ENCODE measurements at places on chromosomes 3 and 15.

DNA sequence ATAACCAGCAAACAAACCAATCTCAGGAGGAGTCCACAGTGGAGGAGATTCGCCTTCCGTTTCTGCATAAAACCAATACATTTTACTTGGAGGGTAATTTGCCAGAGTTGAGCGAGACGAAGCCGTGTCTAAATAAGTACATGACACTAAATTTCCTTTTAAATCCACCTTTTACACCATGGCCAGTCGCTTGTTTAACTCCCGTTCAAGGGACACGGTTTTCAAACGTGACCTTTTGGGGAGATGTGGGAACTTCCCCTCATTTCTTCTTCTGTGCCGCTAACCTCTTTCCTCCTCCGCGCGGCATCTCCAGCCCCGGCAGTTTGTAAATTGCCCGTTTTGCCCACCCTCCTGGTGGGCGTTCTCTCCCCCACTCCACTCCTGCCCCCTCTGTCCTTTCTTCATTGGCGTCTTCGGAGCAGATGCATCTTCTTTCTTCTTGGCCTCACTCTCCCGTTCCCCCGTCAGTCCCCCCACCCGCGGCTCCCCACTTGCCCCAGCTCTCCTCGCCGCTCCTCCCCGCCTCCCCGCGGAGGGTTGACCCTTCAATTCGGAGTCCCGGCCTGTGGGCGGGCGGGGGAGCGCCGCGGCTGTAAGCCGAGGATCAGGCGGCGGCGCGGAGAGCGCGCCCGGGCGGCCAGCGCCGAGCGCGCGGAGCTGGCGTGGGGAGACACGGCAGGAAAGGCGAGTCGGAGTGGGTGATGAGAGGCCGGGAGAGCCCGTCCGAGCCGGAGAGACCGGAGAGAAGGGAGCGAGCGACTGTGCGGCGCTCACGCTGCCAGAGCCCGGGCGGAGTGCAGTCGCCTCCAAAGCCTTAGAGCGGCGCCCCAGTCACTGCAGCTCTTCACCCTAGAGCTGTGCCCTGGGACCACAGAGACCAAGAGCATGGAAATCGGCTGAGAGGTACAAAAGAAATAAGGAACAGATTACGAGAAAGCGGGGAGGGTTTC lies at the start of gene NLGN1:
Gene NLGN1, plus strand, starts transcription at position 584 of the 950 bp plus-strand sequence.
- no peaks in the 10 kb centered on the region for H3K27me3 ChIP-seq
- H3K4me1 ChIP-seq = peaks cover 35% of the 10 kb centered on the region
- H3K4me3 ChIP-seq = peak within 1 kb of the TSS; percentile 42
- peak; percentile 59 for DNase-seq

DNA sequence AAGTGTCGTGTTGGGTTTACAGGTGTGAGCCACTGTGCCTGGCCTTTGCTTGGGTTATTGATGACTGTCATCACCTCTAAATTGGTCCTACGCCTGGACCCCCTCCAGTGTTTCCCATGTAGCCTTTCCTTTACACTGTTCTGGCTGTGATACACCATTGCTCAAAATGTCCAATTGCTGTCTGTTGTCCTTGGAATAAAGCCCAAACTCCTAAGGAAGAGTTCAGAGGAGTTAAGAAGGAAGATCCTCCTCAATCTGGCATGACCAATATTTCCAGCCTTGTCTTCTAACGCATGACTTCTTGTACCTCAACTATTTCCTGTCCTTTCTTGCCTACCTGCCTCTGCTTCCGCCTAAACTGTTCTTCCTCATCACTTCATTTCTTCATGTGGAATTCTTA lies 113.1 kb downstream of the POLR2M start:
- no peak overlapping the region for H3K4me3 ChIP-seq
- no peaks in the 10 kb centered on the region for H3K27me3 ChIP-seq
- H3K4me1 ChIP-seq = no peaks in the 10 kb centered on the region

DNA sequence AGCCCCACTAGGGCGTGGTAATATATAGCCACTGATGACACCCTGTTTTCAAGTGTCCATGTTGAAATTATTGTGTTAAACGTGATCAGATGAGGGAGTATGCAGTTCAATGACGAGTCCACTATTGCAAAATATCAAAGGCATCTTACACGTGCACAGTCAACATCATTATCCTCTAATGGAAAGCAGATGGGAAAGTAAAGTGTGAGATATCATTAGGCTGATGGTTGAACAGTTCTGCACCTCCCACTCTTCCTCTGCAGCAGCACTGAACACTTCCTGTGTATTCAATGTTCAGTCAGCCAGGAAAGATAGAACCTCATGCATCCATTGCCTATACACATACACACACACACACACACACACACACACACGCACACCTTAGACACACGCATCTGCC lies 431.8 kb upstream of the CCDC54 start:
- H3K27ac ChIP-seq = no peak overlapping the region
- H3K4me3 ChIP-seq = no peak overlapping the region
- no peaks in the 10 kb centered on the region for H3K4me1 ChIP-seq
- no peaks in the 10 kb centered on the region for H3K36me3 ChIP-seq
- no peak for DNase-seq
- H3K27me3 ChIP-seq = no peaks in the 10 kb centered on the region

GRCh38 chr15:48388016-48388851 lies 57.0 kb downstream of the DUT start:
- H3K27me3 ChIP-seq = no peaks in the 10 kb centered on the region
- DNase-seq = no peak
- H3K36me3 ChIP-seq = no peaks in the 10 kb centered on the region
- no peak overlapping the region for H3K27ac ChIP-seq

GRCh38 chr15:55628369-55628730 lies 40.2 kb upstream of the PYGO1 start:
- H3K36me3 ChIP-seq = no peaks in the 10 kb centered on the region
- DNase-seq = no peak

DNA sequence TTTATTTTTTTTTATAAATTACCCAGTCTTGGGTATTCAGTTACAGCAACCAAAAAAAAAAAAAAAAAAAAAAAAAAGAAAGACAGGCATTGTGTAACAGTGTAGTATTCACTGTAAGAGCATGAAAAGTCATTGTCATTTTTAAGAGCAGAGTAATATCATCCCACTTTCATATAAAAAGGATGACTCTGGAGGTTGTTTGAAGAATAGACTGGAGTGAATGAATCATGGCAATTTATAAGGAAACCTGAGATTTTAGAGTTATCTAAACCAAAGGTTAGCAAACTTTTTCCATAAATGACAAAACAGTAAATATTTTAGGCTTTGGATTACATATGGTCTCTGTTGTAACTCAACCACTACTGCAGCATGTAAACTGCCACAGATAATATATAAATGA lies 794.9 kb downstream of the NTRK3 start:
- H3K4me1 ChIP-seq = no peaks in the 10 kb centered on the region
- H3K4me3 ChIP-seq = no peak overlapping the region
- H3K36me3 ChIP-seq = no peaks in the 10 kb centered on the region
- H3K27me3 ChIP-seq = no peaks in the 10 kb centered on the region
- DNase-seq = no peak

GRCh38 chr15:33309602-33310276 lies 1.0 kb upstream of the RYR3 start:
- no peaks in the 10 kb centered on the region for H3K36me3 ChIP-seq
- no peak overlapping the region for H3K27ac ChIP-seq
- H3K4me1 ChIP-seq = peaks cover 10% of the 10 kb centered on the region
- no peak overlapping the region for H3K4me3 ChIP-seq
- no peak for DNase-seq
- no peaks in the 10 kb centered on the region for H3K27me3 ChIP-seq

- H3K27ac ChIP-seq = peak overlapping the region; percentile 49
- H3K4me3 ChIP-seq = no peak overlapping the region
- peak; percentile 68 for DNase-seq
Observed at GRCh38 chr3:183826448-183827250, 1.3 kb upstream of the MAP6D1 start.

DNA sequence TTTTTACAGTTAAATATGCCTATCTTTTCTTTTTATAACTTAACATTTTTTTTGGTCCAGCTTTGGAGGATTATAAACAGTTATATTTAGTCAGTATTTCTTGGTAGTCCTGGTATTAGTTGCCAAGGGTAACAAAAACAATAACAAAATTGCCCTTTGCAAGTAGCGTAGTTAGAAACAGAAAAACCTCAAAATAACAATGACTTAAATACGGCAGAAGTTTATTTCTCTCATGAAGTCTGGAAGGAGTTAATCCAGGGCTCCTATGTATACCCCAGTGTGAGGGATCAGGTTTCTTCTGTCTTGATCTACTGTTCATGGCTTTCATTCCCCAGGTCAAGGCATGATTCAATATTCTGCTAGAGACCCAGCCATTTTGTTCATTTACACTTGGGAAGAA lies 14.1 kb upstream of the MYH15 start:
- no peak overlapping the region for H3K4me3 ChIP-seq
- no peaks in the 10 kb centered on the region for H3K4me1 ChIP-seq
- no peak for DNase-seq

DNA sequence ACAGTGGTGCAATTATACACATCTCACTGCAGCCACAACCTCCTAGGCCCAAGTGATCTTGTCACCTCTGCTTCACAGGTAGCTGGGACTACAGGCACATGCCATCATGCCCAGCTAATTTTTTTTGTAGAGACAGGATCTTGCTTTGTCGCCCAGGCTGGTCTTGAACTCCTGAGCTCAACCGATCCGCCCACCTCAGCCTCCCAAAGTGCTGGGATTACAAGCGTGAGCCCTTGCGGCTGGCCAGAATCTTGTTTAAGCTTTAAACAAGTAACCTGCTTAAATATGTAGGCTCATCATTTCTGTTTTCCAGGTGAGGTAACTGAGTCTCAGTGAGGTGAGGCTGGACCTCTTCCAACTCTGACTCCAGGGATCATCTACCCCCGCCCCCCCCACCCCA lies 7.7 kb upstream of the PSTPIP1 start:
- peaks cover 10% of the 10 kb centered on the region for H3K4me1 ChIP-seq
- no peaks in the 10 kb centered on the region for H3K36me3 ChIP-seq
- no peak overlapping the region for H3K27ac ChIP-seq
- H3K27me3 ChIP-seq = no peaks in the 10 kb centered on the region

- H3K27ac ChIP-seq = no peak overlapping the region
- DNase-seq = no peak
- H3K4me3 ChIP-seq = no peak overlapping the region
- H3K27me3 ChIP-seq = no peaks in the 10 kb centered on the region
- H3K4me1 ChIP-seq = no peaks in the 10 kb centered on the region
- H3K36me3 ChIP-seq = no peaks in the 10 kb centered on the region
Observed at GRCh38 chr3:144865948-144866347, 894.3 kb downstream of the DIPK2A start.

GRCh38 chr3:162491952-162492351 lies 995.3 kb downstream of the OTOL1 start:
- H3K27me3 ChIP-seq = no peaks in the 10 kb centered on the region
- no peak overlapping the region for H3K4me3 ChIP-seq
- no peaks in the 10 kb centered on the region for H3K36me3 ChIP-seq
- H3K27ac ChIP-seq = no peak overlapping the region

DNA sequence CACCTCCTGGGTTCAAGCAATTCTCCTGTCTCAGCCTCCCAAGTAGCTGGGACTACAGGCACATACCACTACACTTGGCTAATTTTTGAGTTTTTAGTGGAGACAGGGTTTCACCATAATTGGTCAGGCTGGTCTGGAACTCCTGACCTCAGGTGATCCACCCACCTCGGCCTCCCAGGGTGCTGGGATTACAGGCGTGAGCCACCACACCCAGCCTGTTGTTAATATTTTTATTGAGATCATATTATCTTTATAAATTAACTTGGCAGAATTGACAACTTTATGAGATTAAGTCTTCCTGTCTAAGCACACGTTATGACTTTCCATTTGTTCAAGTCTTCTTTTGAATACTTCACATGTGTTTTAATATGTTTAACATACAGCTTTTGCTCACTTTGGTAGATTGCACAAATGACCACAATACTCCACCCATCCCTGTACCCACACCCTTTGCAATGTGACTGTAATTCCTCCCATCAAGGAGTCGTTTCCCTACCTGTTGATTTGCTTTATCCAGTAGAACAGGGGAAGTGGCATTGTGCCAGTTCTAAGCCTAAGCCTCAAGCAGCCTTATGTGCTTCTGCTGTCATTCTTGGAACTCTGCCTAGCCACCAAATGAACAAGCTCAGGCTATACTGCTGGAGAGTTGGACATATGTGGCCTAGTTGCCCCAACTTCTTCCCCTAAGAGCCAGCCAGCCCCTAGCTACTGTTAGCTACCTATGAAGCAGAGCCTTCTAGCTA lies 8.2 kb downstream of the XYLB start:
- DNase-seq = peak; percentile 39
- H3K27ac ChIP-seq = no peak overlapping the region
- no peaks in the 10 kb centered on the region for H3K36me3 ChIP-seq
- no peaks in the 10 kb centered on the region for H3K4me1 ChIP-seq

DNA sequence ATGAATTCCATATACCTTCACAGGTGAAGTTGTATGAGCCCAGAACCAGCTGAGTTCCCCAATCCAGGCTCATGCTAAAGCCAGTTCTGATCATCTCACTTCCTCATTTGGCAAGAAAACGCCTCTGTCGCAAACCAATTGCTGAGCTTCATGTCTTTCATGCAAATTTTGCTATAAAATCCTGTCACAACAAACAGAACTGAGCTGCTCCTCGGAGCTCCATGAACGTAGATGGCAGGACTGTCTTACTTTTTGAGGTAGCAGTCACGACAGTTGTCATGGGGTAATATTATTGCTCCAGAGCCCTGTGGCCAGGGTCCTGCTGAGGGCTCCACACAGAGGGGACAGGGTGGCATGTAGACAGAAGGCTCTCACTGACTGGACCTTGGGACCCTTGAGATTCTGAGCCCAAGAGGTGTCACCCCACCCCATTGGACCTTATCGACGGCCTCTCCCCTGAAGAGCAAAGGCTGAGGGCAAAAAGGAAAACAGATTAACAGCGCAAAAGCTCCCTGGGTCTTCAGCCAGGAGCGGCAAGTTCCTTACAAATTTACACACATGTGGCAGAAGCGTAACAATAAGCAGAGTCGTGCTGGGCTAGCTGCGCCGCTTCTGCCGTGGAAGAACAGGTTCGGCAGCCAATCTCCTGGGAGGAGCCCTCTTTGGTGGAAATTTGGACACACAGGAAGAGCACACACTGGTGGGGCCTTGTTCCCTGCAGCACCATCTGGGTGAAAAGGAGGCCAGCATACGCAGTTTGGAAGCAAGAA lies 249.2 kb downstream of the OPA1 start:
- no peaks in the 10 kb centered on the region for H3K27me3 ChIP-seq
- H3K4me3 ChIP-seq = no peak overlapping the region
- peaks cover 60% of the 10 kb centered on the region for H3K4me1 ChIP-seq
- H3K27ac ChIP-seq = peak overlapping the region; percentile 93

GRCh38 chr15:57915827-57916531 lies 149.5 kb downstream of the ALDH1A2 start:
- H3K27me3 ChIP-seq = no peaks in the 10 kb centered on the region
- H3K4me1 ChIP-seq = peaks cover 14% of the 10 kb centered on the region
- H3K36me3 ChIP-seq = no peaks in the 10 kb centered on the region
- H3K27ac ChIP-seq = peak overlapping the region; percentile 73
- H3K4me3 ChIP-seq = no peak overlapping the region

All from body of pancreas (tissue), 4 donors.